EH (cell line): ENCODE measurements at places on chromosomes 12 and 14.

- DNase-seq: no peak
These were observed 21.6 kb downstream of the GLTP start for GRCh38 chr12:109858764-109859163.

DNA sequence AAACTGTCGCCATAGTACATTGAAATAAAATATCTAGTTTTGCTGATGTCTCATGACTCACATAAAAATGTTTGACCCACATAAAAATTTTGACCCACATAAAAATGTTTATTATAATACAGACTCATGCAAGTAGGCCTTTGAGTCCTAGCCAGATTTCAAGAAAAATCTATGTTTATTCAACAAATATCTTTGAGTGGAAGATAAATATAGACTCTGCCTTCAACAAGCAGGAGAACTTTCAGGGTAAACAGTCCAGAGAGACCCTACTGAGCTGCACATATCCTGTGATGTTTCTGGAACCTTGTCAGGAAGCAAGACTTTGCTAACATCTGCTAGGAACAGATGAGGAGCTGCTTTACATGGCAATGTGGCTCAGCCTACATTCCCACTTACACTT lies 283.1 kb downstream of the MDGA2 start:
- DNase-seq: no peak

DNA sequence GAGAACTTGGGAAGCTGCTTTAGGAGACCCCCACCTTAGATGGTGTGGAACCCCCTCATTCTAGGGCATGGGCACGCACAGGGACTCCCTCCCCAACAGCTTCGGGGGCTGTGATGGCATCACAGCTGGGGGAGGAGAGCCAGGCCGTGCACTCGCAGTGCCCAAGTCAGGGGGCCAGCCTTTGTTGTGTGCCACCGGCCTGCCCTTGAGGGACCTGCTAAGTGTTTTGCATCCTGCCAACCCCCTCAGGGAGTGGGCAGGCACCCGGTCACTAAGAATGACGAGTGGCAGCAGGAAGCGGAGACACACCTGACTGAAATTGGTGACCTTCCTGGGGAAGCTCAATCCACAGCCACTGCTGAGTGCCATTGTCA lies 334.9 kb upstream of the SFSWAP start:
- no peak for DNase-seq

DNA sequence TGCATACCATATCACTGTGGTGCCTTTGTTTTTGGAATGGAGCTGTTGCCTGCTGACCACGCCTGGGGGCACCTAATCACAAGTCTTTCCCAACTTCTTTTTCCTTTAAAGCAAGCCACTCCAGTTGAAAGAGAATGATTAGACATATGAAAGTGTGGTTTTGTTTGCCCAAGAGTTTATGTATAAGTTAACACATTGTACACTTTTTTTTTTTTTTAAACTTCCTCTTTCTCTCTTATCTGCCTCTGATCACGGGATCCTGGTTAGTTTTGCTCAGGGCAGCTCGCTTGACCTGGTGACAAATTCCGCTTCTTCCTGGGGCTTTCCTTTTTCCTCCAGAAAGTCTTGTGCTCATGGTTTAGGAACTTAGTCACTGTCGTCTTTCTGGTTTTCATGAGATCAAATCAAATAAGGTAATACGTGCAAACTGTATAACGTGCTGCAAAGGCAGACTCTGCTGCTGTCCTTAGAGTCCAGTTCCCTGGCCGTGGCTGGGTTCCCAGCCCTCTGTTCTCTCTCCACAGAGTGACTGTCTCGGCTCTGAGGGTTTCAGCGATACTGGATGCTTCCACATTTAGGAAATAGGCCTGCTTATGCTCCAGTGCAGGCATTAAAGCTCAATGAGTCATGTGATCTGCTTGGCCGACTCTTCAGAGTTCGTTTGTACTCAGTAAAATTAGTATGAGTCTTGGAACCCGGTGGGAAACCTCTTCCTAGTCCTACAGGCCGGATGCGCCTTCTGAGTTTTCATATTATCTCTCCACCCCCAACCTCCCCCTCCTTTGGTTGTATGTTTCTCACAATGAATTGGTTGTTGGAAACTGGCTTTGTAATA lies 15.2 kb downstream of the RASSF3 start:
- peak; percentile 94 for DNase-seq

GRCh38 chr12:76704693-76705092 lies 59.2 kb upstream of the ZDHHC17 start:
- DNase-seq: peak; percentile 51

DNA sequence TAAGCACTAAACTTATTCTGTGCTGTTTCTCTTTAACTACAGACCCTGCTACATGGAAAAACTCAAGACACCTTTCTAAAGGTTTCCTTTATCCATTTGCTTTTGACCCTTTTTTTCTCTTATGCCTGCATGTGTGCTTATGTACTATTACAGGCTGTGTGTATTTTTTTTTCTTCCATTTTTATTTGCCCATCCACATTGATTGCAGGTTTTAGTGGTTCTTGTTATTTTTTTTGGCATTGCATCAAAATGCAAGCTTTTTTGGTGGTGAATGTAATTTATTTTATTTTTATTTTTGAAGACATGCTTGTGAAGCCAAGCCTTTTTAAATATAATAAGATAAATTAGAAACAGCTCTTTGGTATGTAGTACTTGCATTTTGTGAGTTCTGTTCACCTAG lies 26.7 kb downstream of the DNM1L start:
- no peak for DNase-seq

- no peak for DNase-seq
These were observed 41.7 kb upstream of the FRS2 start for GRCh38 chr12:69428351-69429073.

DNA sequence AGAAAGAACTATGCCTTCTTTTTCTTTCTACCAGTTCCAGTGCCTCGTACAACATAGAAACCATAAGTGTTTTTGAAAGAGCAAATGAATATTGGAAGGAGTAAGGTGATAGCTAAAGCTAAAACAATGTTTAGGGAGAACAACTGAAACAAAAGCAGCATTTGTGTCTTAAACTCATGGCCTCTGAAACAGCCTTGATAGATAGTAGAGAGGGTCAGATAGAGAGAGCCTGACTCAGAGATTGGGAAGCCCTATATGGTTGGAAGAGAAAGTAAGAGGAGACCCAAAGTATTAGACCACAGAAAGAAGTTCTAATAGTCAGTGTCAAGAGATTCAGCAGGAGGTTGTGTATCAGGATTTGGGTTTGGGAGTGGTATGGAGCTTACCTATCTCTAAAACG lies 79.6 kb upstream of the IFNG-AS1 start:
- DNase-seq: no peak

DNA sequence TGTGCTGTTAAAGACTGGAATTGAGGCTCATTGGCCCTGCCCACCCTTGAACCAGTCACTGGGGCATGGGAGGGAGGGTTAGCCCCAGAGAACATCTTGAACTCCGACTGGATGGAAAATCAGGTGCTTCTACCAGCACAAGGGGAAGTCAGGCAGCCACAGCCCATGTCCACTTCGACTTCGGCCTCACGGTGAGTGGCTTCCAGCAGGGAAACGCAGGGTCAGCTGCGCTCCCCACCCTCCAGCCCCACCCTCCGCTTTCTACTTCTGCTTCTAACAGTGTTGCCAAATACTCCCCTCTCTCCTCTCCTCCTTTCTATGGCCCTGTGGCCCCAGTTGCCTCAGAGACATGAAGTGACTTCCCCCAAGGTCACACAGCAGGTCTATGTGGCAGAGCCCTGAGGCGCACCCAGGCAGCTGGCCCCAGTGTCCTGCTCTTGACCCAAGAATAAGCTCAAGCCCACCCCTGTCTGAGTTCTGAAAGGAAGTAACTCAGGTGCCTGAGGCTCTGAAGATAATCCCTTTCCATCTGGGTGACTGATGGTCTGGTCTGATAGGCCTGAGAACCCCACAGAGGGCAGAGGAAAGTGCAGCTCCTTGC lies 11.9 kb upstream of the SH2B3 start:
- peak; percentile 51 for DNase-seq

DNA sequence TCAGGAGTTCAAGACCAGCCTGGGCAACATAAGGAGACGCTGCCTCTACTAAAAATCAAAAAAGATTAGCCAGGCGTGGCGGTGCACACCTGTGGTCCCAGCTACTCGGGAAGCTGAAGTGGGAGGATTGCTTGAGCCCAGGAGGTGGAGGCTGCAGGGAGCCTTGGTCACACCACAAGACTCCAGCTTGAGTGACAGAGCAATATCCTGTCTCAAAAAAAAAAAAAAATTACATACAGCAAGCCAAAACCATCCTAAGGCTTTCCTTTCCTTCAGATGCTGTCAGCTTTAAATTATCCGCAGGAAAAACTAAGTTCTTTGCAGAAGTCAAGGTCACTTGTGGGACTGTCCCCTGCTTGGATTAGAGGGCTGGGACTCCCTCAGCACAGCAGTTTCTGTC lies 1.3 kb downstream of the CS start:
- no peak for DNase-seq

DNA sequence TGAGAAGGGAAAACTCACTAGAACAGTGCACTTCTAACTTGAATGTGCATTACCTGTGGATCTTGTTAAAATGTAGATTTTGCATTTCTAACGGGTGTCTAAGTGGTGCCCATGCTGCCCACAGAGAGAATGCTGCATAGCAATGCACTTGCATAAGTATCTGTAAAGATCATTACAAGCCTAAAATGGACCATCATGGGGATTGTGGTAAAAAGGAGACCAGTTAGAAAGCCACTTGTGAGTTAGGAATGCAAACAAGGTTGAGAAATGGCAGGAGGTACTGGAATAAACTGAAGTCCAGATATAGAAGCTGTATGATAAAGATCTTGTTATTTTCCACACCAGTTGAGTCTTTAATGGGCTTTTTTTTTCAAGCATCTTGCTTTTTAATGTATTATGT lies 18.8 kb downstream of the AVPR1A start:
- DNase-seq: no peak

DNA sequence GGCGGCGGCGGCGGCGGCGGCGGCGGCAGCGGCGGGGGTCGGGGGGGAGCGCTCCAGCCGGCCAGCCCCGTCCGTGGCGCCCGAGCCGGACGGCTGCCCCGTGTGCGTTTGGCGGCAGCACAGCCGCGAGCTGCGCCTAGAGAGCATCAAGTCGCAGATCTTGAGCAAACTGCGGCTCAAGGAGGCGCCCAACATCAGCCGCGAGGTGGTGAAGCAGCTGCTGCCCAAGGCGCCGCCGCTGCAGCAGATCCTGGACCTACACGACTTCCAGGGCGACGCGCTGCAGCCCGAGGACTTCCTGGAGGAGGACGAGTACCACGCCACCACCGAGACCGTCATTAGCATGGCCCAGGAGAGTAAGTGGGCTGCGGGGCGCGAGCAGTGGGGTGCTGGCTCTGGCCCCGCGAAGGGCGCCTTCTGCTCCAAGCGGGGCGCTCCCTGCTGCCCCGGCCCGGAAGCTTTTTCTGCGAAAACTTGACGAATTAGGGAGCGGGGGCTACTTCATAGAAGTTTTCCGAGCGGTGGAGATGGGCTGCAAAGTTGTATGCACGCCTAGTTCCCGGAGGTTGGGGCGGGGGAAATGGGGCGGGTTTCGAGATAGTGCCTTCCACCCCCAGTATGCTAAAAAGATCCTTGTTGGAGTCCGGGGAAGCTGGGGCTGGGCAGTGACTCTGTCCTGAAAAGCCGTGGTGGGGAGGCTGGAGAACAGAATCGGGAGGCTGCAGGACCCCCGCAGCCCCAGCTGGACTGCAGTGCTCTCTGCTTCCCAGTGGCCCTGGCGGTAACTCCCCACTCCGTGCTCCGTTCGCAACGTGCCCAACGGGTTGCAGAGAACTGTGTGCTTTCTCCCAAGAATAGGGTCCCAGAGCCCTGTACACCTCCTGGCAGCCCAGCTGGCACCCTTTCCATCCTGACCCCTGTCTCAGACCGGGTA lies 751 bp downstream of the GDF11 start:
- peak; percentile 78 for DNase-seq

GRCh38 chr12:57000393-57000792 lies 6.0 kb downstream of the ZBTB39 start:
- DNase-seq: peak; percentile 25

- DNase-seq: peak; percentile 22
These were observed 7.8 kb downstream of the GALNT6 start for GRCh38 chr12:51383269-51383905.

- DNase-seq: no peak
These were observed 119.7 kb upstream of the TMCC3 start for GRCh38 chr12:94769776-94770759.

DNA sequence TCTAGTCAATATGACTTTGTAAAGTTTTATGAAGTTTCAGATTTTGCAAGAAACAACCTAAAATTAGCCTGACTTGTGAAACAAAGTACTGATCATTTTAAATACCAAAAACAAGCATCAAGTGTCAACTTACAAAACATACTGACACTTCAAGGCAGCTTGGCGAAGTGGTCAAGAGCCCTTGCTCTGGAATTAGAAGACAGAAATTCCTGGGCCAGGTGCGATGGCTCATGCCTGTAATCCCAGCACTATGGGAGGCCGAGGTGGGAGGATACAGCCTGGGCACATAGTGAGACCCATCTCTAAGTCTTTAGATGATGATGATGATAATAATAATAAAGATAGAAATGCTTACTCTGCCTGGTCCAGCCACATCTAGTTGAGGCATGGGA lies 45.4 kb upstream of the NR2C1 start:
- DNase-seq: no peak

- no peak for DNase-seq
These were observed 9.4 kb downstream of the TRAFD1 start for GRCh38 chr12:112134731-112135130.

DNA sequence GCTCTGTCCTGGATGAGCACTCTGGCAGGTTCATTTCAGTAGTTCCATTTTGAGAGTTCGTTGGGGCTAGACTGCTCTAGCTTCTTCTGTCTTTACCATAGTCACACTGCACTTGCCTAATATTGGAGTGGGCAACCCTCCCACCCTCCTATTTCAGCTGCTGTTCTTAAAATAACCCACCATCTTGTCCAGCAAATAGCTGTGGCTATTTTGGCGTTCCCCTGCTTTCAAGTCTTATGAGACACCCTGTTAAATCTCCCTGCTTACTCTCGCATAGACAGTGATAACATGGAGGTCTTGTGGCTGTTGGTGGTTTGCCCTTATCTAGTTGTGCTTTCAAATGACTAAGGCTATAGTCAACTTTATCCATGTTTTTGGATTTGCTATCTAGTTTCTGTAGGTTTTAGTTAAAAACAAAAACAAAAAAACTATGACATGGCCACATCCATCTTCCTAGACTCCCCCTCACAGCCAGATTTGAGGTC lies 65.5 kb downstream of the LRP6 start:
- DNase-seq: no peak

DNA sequence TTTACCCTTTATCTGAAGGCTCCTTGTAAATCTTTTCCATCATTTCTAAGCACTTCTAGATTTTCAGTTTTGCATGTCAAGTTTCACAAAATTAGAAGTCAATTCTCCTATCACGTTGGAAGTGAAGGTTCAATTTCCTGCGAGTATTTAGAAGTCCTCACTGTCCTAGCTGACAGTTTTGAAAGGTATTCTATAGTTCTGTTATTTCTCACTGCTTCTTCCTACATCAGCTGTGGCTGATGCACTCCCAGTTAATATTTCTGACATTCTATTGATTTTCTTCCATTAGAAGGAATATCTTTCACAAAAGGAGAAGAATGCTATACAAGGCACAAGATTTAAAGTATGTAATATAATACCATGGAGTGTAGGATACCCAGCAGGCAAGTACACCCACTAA lies 15.8 kb upstream of the TMCC3 start:
- no peak for DNase-seq
